ENCODE measurements at places on chromosomes 1 and 21.

- DNase-seq: peak; percentile 64
- no peaks in the 10 kb centered on the region for H3K4me1 ChIP-seq
- no peak overlapping the region for H3K27ac ChIP-seq
These were observed 16.7 kb upstream of the PRDM15 start for GRCh38 chr21:41895643-41896493.

- H3K4me1 ChIP-seq: no peaks in the 10 kb centered on the region
- H3K4me3 ChIP-seq: no peak overlapping the region
- no peak for DNase-seq
- no peaks in the 10 kb centered on the region for H3K36me3 ChIP-seq
- H3K27me3 ChIP-seq: no peaks in the 10 kb centered on the region
These were observed 64.2 kb downstream of the GPR137B start for GRCh38 chr1:236206548-236206947.

DNA sequence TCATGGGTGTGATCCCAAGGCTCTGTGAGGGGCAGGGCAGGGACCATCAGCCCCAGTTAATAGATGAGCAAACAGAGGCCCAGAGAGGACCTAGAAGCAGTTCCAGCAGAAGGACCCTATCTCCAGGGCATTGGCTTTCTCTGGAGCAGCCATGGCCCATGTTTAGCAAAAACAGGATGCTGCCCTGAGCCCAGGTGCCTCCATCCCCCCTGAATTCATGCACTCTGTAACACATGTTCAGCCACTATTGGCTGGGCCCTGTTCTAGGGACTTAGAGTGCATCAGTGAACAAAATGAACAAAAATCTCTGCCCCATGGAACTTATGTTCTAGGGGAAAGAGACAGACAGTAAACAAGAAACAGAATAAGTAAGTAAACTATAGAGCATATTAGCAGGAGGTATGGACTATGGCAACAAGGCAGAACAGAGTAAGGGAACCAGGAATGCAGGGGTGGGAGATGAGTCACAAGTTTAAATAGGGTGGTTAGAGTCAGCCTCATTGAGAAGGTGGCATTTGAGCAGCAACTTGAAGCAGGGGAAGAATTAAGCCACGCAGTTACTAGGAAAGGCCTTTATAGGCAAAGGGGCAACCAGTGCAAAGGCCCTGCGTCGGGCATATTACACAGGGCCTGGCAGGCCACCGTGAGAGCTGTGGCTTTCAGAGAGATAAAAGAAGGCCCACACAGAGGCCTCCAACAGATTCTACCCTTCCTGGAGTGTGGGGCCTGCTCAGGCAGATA lies 185.9 kb upstream of the EDN2 start:
- H3K4me1 ChIP-seq: peaks cover 15% of the 10 kb centered on the region
- no peak overlapping the region for H3K27ac ChIP-seq
- no peaks in the 10 kb centered on the region for H3K36me3 ChIP-seq
- no peak overlapping the region for H3K4me3 ChIP-seq
- no peak for DNase-seq
- H3K27me3 ChIP-seq: no peaks in the 10 kb centered on the region

DNA sequence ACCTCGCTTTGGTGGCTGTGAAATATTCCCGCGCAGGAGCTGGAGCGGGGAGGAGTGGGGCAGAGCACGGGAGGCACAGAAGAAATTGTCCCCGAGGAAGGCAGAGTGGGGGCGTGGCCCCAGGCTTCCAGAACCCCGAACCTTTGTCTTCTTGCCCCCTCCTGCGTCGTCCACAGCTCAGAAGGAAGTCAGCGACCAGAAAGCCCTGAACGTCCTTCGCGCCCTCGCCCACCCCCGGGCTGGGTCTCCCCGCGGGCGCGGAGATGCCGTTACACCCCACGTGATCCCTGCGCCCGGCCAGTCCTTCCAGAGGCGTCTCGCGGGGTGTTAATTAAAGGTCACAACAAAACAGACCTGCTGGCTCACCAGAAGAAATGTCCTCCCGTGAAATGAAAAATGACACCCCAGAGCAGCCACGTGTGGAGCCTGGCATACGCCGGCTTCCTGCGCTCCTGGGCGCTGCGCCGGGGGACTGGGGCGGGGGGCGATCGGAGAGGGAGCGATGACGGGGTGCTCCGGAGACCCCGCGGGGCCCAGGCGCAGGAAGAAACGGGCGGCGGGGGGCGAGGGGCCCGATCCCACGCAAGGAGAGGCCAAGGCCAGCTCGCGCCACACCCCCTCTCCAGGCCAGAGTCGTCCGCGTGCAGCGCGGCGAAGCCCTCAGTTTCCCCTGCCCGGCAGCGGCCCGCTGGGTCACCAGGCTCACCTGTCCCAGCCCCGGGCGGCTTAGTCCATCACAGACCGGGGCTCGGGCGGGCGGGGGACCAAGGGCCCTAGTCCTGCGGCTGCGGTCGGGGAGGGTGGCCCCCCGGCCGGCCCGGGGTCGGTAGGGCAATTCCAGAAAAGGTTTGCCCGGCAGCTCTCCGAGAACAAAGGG lies 995 bp upstream of the KIF26B start:
- DNase-seq: no peak
- H3K27ac ChIP-seq: no peak overlapping the region
- peaks cover 40% of the 10 kb centered on the region for H3K4me1 ChIP-seq
- no peaks in the 10 kb centered on the region for H3K36me3 ChIP-seq
- H3K27me3 ChIP-seq: no peaks in the 10 kb centered on the region

DNA sequence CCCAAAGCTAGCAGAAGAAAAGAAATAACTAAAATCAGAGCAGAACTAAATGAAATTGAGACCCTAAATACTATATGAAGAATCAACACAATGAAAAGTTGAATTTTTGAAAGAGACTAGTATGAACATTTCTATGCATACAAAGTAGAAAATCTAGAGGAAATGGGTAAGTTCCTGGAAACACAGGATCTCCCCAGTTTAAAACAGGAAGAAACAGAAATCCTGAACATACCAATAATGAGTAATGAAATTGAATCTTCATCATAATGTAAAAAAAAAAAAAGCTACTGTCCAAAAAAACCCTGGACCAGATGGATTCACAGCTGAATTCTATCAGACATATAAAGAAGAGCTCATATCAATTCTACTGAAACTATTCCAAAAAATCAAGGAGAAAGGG lies 233.5 kb downstream of the PLPP3 start:
- no peak for DNase-seq
- H3K27ac ChIP-seq: no peak overlapping the region
- no peaks in the 10 kb centered on the region for H3K4me1 ChIP-seq

DNA sequence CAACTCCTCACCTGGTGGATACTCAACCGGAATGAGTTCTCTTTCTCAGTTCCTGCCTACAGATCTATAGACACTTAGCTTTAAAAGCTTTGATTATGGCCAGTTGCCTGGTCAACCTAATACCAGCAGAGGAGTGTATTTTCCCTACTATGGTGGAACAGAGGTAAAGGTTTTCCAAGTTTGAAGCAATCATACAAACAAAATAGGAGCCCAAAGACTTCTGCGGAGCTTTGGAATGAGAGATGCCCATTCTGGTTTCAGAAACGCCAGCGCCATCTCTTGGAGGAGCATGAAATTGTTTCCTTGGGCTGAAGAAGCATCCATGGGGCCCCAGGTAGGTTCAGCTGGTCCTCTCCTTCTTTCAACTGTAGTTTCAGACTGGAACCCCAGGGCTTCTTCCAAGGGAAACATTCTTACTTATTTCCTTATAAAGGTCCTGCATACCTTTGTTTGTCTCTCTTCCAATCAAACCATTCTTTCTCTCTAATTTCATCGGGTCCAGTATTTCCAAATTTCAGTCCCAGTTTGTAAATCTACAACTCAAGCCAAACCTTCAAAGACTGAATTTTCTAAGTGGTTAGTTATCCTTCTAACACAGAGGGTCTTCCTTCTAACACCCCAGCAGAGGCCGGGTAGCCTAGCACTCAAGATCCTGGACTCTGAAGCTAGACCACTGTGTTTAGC lies 95.9 kb downstream of the KCNJ15 start:
- H3K27me3 ChIP-seq: no peaks in the 10 kb centered on the region
- no peaks in the 10 kb centered on the region for H3K4me1 ChIP-seq
- H3K4me3 ChIP-seq: no peak overlapping the region
- no peaks in the 10 kb centered on the region for H3K36me3 ChIP-seq
- H3K27ac ChIP-seq: no peak overlapping the region

DNA sequence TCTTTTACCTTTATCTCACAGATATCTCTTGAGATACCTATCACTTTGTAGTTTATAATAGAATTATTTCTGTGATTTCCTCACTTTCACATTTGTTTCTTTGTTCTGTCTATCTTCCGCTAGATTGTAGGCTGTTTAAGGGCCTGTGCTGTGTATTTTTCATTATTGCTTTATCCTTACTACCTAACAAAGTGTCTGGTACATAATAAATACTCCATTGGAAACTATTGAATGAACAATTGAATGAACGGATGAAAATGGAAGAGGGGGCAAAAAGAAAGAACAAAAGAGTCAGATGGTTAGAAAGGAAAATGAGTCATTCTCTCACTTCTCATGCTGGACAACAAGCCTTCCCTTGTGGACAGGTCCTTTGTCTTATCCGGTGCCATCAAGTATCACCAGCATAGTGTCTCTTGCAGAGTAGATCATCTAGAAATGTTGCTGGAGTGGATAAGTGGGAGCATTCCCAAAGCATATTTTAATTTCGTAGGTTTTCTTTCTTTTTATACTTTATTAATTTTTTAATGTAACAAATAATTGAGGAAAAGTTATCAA lies 159.8 kb downstream of the NEK7 start:
- H3K4me3 ChIP-seq: no peak overlapping the region
- no peaks in the 10 kb centered on the region for H3K27me3 ChIP-seq
- no peak for DNase-seq
- H3K27ac ChIP-seq: no peak overlapping the region
- no peaks in the 10 kb centered on the region for H3K4me1 ChIP-seq
- peaks cover 6% of the 10 kb centered on the region for H3K36me3 ChIP-seq

- no peaks in the 10 kb centered on the region for H3K4me1 ChIP-seq
- no peak for DNase-seq
- no peak overlapping the region for H3K27ac ChIP-seq
- H3K36me3 ChIP-seq: no peaks in the 10 kb centered on the region
- H3K4me3 ChIP-seq: no peak overlapping the region
These were observed 82.3 kb downstream of the PLPP3 start for GRCh38 chr1:56496821-56497772.

DNA sequence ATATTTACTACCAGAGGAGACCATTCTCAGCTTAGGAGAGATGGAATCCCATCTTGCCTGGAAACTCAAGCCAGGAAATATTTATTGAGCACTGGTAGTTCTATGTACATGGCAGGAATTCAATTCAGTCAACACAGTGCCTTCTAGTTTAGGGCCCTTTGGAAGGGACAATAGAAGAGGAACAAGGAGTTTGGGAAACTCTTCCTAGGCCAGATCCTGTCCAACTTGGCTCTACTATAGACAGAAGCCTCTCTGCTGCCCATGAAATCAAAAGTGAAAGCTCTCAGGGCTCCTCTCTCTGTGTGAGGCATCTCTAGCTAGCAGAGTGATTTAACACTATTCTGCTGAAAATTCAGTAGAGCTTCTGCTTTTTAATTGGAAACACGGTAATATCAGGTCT lies 244.6 kb upstream of the MAP1LC3C start:
- no peak overlapping the region for H3K27ac ChIP-seq
- no peaks in the 10 kb centered on the region for H3K36me3 ChIP-seq
- no peak overlapping the region for H3K4me3 ChIP-seq

DNA sequence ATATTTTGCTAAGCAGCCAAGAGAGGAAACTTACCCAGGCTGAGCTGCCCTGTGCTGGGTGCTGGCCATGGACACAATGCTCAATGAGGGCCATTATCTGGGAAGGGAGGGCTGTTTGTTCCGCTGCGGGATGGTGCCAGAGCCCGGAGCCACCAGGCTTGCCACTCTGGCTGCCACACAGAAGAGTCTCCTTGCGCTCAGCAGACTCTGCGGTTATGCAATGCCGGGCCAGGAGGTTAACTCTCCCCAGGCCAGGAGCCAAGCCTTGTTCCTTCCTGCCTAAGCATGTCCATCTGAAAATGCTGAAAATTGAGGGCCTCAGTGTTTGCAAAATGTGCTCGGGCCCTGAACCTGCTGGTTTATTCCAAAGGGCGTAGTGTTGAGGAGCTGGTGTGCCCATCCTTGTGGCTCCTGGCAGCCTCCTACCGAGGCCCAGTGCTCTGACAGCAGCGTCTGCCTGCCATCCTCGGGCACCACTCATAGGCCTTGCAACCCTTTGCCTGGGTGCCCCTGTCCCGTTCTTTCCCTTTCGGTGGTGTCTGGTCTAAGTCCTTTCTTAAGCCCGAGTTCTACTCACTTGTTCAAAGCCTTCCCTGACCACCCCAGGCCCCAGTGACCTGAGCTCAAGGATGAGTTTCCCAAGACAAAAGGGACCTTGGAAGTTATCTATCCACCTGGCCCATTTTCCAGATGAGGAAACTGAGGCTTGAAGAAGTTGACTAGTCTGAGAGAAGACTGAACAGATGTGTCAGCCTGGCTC lies 133.8 kb upstream of the EDN2 start:
- DNase-seq: peak; percentile 73
- no peaks in the 10 kb centered on the region for H3K4me1 ChIP-seq
- H3K36me3 ChIP-seq: no peaks in the 10 kb centered on the region
- H3K4me3 ChIP-seq: no peak overlapping the region
- H3K27ac ChIP-seq: no peak overlapping the region

DNA sequence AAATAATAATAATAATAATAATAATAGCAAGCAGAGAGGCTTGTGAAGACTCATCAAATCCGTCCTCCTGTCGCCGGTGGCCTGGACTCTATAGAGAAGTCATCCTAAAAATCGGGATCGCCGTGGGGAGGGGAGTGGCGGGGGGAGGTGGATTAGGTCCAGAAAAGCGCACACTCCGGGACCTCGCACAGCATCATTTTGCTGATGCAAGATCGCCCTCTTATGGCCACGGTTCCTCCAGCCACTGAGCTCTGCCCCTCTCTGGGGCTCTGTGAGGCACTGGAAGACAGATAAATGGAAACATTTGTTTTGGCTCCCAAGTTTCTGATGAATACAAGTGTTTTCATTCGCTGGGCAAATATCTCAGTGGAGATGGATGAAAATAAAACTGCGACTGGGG lies 612.0 kb downstream of the MATN1 start:
- H3K4me3 ChIP-seq: no peak overlapping the region
- no peak for DNase-seq
- no peaks in the 10 kb centered on the region for H3K27me3 ChIP-seq

DNA sequence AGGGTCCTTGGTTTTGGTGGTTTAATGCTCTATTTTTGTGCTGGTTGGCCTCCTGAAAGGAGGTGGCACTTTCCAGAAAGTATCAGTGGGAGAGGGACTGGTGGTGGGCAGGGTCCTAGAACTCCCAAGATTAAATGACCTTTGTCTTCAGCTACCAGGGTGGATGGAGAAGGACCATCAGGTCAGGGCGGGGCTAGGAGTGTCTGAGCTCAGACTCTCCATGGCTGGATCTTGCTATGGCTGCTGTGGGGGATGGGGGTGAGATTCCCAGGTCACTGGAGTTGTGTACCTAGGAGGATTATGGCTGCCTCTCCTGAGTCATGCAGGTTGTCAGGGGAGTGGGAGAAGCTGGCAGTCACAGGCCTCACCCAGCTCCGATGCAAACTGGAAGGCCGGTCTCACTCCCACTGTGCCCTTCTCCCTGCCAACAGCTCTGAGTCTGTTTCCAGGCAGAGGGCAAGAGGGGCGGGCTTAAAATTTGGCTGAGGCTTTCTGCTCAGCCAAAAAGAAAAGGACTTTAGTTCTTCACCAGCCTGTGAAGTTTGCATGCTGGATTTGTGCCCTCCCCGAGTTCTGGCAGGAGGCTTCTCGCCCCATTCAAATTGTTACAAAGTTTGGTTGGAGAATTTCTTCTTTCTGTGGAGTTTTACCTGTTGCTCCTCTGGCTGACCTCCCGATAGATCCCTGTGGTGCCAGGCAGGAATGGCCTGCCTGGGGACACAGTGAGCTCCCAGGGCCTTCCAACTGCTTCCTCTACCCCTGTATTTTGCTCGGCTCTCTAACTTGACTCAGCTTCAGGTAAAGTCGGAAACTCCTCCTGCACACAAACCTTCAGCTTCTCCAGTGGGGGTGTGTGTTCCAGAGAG lies 13.1 kb upstream of the KYAT3 start:
- no peak overlapping the region for H3K4me3 ChIP-seq
- H3K27ac ChIP-seq: no peak overlapping the region
- no peaks in the 10 kb centered on the region for H3K27me3 ChIP-seq
- DNase-seq: no peak
- H3K36me3 ChIP-seq: no peaks in the 10 kb centered on the region
- H3K4me1 ChIP-seq: peaks cover 6% of the 10 kb centered on the region

Data from Peyer's patch (tissue), 4 donors.